ENCODE measurements at places on chromosomes 11 and 22.

GRCh38 chr11:115257678-115258077 is 246.5 kb downstream of the CADM1 start:
- no peak for DNase-seq

DNA sequence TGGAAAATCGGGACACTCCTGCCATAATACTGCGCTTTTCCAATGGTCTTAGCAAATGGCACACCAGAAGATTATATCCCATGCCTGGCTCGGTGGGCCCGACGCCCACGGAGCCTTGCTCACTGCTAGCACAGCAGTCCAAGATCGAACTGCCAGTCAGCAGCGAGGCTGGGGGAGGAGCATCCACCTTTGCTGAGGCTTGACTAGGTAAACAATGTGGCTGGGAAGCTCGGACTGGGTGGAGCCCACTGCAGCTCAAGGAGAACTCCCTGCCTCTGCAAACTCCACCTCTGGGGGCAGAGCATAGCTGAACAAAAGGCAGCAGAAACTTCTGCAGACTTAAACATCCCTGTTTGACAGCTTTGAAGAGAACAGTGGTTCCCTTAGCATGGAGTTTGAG is 15.6 kb downstream of the PTH start:
- no peak for DNase-seq

- no peak for DNase-seq
Measured at GRCh38 chr11:95353706-95354105, 122.7 kb upstream of the SESN3 start.

- DNase-seq, result peak; percentile 13
Measured at GRCh38 chr11:61543606-61544306, 35.2 kb downstream of the LRRC10B start.

GRCh38 chr11:61488651-61489291 is 19.8 kb upstream of the LRRC10B start:
- no peak for DNase-seq

DNA sequence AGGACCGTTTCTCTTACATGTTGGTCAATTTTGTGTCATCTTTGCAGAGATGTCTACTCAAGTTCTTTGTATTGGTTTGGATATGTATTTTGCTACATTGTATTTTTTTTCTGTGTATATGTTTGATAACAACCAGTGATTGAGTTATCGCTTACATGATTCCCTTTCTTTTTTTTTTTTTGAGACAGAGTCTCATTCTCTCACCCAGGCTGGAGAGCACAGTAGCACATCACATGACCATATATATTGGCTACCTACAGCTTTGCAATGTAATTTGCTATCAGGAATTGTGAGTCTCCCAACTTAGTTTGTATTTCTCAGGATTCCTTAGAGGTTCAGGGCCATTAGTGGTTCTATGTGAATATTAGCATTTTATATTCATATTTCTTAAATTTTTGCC is 59.5 kb downstream of the LRRC74B start:
- DNase-seq, result no peak
